H7 (cell line): ENCODE measurements at places on chromosomes 4 and X.
A peak's percentile ranks its signal among the peaks of the same experiment; 100 is the strongest.

DNA sequence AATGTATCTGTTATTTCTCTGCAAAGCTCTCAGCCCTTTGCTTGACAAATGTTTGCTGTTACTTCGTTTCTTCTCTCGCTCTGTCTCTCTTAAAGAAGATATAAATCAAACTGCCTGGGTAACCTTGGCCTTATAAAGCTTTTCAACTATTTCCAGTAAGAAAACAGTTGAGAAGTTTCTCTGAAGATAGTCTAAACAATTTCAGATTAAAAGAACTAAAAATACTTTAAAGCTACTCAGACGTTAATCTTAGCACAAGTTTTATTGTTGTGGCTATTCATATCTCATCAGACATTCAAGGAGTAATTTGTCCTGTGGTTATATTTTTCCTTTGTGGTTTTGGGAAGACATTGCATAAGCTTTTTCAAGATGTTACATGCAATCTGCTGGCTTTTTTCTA, 22.6 kb downstream of the HOPX start:
- no peak for DNase-seq

GRCh38 chr4:88196523-88197185, 38.2 kb upstream of the ABCG2 start:
- DNase-seq, result no peak

GRCh38 chrX:1248331-1249061, 20.1 kb upstream of the CSF2RA start:
- peak; percentile 93 for DNase-seq

DNA sequence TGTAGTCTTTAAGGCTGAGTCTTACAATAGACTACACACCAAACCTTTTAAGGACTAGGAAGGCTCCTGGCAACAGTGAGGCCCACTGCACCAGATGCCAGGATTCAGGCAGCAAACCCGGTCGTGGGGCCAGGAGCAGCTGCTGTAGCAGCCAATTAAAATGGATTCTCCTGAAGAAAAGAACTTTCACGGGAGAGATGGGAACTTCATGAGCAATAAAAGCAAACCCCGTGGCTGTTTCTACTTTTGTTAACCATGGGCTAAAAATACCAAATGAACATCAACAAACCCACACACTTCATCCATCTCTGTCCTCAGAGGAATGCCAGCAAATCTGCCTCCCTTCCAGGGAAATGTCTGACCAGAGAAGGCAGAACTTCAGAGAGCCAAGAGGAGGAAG, 101.4 kb downstream of the BTC start:
- DNase-seq, result no peak
